NCI-H1930 (cell line): ENCODE measurements at places on chromosomes 16 and 17.

GRCh38 chr17:13002761-13003453 lies 14.9 kb downstream of the ELAC2 start:
- DNase-seq, result no peak

- no peak for DNase-seq
These were observed 13.1 kb upstream of the BRD7 start for GRCh38 chr16:50381679-50382440.

- DNase-seq, result no peak
These were observed 761 bp downstream of the NOL3 start for GRCh38 chr16:67170949-67171649.

GRCh38 chr17:51270636-51271035 lies 10.3 kb downstream of the UTP18 start:
- no peak for DNase-seq

DNA sequence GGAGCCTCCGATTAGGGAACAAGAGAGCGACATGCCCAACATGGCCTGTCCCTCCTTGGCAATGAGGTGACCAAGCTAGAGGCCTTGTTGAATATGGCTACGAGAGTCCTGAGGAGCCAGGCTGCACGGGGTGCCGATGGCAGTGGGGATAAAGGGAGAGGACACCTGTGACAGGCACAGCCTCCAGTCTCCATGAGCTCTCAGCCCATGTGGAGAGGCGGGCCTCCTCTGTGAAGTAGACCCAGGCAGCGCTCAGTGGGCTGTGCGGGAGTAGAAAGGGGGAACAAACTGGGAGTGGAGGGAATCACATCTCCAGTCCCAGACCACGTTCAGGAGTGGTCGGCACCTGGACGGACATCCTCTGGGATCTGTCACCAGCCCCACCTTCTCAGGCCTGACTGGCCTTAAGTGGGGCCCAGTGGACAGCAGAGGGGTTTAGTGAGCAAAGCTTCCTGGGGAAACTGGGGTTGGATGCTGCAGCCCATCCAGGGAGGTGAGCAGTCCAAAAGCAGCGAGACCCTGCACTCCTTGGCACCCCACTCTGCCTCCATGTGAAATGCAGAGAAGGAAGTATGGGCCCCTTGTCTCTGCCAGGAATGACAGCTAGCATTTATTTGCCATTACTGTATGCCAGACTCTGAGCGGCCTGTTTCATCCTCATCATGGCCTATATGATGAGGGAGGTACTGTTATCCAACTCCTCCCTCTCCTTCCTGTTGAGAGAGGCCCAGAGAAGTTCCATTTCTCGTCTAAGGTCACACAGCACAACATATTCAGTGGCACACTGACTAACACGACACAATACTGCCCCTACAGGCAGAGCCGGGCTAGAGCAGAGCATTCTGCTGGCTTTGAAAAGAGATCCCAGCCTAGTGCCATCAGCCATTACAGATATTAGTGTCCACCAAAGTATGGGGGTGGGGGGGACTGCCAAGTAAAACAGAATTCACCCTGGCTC lies 4.5 kb upstream of the TMEM92 start:
- DNase-seq, result peak; percentile 2

GRCh38 chr16:4520913-4521312 lies 17.7 kb downstream of the CDIP1 start:
- DNase-seq, result no peak

DNA sequence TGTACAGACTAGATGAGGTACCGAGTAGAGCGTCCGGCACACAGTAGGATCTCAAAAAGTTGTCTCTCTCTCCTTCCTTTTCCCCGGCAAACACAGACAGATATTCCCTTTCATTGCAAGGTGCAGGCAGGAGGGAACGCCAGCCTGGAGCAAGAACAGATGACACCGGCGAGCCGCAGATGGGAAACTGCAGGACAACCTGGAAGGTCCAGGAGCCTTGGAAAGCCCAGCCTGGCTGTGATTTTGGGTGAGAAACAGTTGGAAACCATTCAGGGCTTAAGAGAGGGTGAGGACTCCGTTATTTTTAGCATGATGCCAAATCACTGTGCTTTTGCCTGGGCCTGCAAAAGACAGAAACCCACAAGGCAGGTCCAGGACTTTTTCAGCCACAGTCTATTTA lies 7.3 kb downstream of the CDH11 start:
- no peak for DNase-seq

- DNase-seq, result no peak
These were observed 2.3 kb downstream of the C16orf54 start for GRCh38 chr16:29743475-29743826.

- no peak for DNase-seq
These were observed 293.1 kb upstream of the FOXF1 start for GRCh38 chr16:86217001-86217890.

- no peak for DNase-seq
These were observed 13.7 kb downstream of the AP1G1 start for GRCh38 chr16:71794943-71795342.

DNA sequence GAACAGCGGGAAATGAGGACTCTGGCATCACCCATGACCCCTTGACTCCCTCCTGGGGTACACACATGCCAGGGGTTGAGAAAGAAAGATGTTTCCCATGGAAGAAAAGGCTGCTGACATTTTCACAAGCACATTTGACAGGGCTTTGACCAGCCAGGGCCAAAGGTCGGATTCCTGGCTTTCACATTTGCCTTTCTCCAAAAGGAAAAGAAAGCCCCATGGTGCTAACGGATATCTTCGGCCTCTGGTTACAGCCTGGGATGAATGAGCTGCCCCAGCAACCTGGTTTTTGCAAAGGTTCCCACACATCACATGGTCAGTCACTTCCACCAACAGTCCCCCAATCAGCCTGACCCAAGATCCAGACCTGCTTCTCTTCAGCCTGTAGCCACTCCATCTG lies 478.2 kb upstream of the CDH11 start:
- DNase-seq, result no peak

DNA sequence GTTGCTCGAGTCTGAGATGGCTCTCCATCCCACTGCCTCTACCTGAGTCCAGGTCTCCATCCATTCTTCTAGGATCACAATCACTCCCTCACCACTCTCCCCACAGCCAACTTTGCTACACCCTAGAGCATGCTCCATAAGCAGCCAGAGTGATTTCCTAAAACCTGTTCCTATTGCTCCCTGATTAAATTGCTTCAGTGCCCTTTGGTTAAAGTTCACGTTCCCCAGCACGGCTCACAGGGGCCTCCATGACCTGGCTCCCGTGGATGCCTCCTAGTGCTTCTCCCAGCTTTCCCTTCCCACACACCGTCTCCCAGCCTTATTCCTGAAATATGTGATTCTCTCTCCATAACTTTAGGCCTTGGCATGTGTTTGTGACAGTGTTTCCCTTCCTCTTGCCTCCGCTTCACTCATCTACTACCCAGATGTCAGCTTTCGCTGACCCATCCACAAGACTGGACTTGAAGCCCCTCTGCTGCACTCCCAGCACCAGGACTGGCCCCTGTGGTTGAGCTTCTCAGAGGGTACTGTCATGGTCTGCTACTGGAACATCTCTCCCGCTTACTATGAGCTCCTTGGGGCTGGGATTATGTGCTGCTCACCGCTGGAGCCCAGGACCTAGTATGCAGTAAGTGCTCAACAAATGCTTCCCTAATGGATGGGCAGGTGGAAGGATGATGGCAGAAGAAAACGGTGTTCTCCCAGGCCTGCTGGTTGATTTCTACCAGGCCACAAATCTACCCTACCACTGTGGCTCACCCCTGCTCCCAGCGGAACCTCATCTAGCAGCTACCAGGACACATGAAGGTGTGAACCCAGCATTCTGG lies 17.9 kb downstream of the MYO18A start:
- no peak for DNase-seq

DNA sequence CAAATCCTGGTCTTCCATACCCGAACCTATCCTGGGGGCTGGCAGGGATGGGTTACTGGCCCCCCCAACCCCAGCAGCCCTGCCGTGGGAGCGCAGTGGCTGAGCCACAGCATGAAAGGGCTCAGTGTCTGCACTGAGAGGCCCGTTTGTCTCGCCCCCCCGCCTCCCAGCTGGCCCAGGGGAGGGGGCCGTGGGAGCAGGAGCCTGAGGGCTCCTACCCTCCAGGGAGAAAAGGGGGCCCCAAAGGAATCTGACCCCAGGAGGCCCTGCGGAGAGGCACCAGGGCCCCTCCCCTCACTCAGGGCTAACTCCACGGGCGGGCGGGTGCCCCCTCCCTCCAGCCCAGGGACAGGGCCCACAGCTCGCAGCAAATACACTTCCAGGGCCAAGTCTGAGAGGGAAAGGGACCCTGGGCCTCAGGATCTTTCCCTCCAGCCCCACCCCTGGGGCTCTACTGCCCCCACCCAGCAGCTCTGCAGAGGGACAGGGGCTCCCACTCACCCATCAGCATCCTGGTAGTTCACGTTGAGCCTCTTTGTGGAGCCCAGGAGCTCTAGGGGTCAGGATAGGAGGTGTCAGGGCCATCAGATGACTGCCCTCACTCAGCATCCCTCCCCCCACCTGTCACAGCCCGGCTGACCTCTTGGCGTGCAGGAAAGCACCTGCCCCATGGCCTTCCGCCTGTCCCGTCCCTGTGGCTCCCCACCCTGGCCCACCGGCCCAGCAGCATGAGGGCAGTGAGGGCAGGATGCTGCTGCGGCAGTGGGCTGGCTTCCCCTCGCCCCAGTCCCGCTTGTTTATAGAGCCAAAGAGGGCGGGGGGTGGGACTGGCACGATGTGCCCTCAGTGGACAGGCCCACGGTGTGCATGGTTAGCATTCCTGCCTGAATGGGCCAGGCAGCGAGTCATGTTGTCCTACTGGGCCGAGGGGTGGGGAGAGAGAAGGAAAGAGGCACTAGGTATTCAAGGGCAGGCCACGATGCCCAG lies 7.3 kb downstream of the CASKIN2 start:
- no peak for DNase-seq

DNA sequence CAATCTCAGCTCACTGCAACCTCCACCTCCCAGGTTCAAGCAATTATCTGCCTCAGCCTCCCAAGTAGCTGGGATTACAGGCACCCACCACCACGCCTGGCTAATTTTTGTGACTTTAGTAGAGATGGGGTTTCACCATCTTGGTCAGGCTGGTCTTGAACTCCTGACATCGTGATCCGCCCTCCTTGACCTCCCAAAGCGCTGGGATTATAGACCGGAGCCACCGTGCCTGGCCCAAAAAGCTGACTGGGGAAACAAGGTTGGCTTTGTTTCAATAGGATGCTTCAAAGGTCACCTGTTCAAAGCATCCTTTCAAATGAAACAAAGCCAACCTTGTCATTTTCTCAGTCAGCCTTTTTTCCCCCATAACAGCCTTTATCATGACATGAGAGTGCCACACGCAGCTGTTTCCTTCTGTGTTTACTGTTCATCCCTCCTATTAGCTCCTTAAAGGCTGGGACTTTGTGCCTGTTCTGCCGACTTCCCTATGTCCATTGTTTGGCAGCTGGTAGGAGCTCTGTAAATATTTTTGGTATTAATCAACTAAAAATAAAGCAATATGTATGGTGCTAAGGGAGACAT lies 51.1 kb downstream of the ADAMTS18 start:
- DNase-seq, result peak; percentile 23

- no peak for DNase-seq
These were observed 11.3 kb upstream of the USP31 start for GRCh38 chr16:23160574-23160973.

DNA sequence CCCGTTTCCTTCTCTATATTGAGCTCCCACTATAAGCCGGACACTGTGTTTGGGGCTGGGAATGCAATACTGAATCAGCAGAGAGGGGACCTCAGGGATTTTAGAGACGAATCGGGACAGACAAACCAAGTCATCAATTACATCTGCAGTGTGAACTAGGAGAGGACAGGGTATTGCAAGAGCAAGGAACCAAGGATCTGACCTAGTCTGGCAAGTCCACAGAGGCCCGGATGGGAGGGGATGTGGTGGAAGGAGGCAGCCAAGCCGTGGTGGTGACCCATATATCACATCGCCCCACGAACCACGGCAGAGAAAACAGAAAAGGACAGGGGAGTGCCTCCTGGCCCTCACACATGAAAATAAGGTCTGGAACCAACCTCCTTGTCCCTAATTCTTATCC lies 28.1 kb upstream of the NXPH3 start:
- no peak for DNase-seq

GRCh38 chr17:58556833-58557250 lies 42.4 kb upstream of the MTMR4 start:
- no peak for DNase-seq

DNA sequence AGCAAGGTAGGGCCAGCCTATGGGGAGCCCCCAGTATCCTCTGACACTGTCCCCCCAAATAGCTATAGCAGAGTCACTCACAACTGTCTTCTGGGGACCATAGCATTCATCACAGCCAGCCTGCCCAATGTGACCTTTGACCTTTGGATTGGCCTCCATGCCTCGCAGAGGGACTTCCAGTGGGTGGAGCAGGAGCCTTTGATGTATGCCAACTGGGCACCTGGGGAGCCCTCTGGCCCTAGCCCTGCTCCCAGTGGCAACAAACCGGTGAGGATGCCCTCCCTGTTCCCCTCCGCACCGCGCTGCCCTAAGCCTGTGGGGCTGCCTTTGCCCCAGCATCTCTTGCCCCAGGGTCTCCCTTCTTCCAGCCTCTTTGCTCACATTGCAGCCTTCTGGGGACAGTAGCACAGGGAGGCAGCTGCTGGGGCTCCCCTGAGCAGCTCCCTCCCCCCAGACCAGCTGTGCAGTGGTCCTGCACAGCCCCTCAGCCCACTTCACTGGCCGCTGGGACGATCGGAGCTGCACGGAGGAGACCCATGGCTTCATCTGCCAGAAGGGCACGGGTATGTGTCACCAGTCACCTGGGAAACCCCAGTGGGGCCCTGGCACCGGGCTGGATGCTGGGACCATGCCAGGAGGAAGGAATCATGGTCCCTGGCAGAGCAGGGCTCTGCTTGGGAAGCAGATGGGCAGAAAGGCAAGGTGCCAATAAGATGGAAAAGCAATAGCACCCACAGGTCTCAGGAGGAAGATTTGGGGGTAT lies 61.1 kb downstream of the MRC2 start:
- no peak for DNase-seq

- no peak for DNase-seq
These were observed 8.9 kb downstream of the RNF166 start for GRCh38 chr16:88697116-88697830.

- DNase-seq, result no peak
These were observed 40.8 kb downstream of the RNF157 start for GRCh38 chr17:76199469-76199868.

DNA sequence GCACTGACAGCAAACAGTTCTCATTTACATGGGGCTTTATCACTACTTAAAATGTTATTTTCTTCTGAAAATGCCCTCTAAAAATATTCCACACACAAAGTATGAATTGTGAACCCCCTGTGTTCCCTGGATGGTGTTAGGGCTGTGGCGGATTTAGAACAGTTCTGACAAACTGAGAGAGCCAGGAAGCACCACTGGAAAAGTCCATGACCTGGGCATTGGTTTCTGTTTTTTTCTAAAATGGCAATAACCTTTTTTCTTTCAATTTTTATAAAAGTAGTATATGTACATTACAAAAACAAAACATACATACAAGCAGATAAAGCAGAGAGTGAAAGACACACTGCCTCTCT lies 21.0 kb upstream of the ERN1 start:
- no peak for DNase-seq

DNA sequence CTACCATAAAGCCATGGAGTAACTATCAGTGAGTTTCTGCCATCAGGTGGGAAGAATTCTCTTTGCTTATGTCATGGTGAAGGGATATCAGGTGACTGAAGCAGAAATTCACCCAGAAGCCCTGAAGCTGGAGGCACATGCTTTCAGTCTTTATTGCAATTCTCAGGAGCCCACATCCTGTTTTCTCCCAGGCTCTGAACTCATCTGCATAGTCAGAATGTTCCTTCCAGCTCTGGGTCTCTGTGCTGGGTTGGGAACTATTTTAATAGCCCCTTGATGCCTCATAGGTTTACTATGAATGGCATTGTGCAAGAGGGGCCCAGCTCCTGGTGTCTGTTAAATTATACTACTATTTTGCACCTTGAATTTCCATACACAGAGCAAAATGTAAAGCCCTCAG lies 198.4 kb upstream of the SOX9 start:
- no peak for DNase-seq
